Vagina (tissue), 2 donors: ENCODE measurements at places on chromosomes 2 and 18. TPM values are rescaled to one million over a fixed set of nuclear protein-coding genes. Genes with fewer than 3 reads are reported as not detected.

The DOCK10 gene
- 9.8 TPM for total RNA-seq

The PRSS56 gene
- not detected for total RNA-seq

The TTC31 gene
- 11.8 TPM for total RNA-seq

The FAM237A gene
- total RNA-seq = not detected

The TSPYL6 gene
- total RNA-seq = not detected

The LBX2 gene
- not detected for total RNA-seq

The RAB12 gene
- 35.8 TPM for total RNA-seq

The CYP27C1 gene
- total RNA-seq = 3.2 TPM

The KCNS3 gene
- total RNA-seq = 20.1 TPM

The HOXD11 gene
- 19.4 TPM for total RNA-seq

The CCDC74B gene
- 10.3 TPM for total RNA-seq

The ITPRIPL1 gene
- 1.5 TPM for total RNA-seq

- DNase-seq = no peak
These were observed 106.8 kb downstream of the C1D start for GRCh38 chr2:67955748-67956603.

- DNase-seq = no peak
These were observed 1521.3 kb upstream of the ACVR2A start for GRCh38 chr2:146323564-146323963.

DNA sequence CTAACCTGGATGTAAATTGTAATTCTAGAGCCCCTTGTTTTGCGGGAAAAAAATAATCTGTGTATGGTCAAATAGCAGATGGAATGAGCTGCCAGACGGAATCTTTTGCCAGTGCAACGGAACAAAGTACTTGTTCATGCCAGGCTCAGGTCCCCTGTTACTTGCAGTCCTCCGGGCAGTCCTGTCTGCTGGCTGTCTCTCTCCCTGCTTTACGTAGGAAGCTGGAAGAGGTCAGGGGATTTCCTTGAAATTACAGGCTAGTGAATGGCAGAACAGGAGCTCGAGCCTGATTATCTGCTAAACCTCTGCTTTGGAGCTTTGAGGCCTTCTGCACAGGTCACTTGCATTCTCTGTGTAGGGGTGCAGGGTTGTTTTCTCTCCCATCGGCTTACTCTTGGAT is 54.8 kb downstream of the LRRFIP1 start:
- DNase-seq = no peak

GRCh38 chr2:12177455-12178288 is 431.2 kb downstream of the LPIN1 start:
- DNase-seq = no peak

- DNase-seq = no peak
These were observed 103.2 kb downstream of the SLC8A1 start for GRCh38 chr2:40348665-40349064.

- no peak for DNase-seq
These were observed 92.5 kb upstream of the CRACDL start for GRCh38 chr2:99028558-99028957.

DNA sequence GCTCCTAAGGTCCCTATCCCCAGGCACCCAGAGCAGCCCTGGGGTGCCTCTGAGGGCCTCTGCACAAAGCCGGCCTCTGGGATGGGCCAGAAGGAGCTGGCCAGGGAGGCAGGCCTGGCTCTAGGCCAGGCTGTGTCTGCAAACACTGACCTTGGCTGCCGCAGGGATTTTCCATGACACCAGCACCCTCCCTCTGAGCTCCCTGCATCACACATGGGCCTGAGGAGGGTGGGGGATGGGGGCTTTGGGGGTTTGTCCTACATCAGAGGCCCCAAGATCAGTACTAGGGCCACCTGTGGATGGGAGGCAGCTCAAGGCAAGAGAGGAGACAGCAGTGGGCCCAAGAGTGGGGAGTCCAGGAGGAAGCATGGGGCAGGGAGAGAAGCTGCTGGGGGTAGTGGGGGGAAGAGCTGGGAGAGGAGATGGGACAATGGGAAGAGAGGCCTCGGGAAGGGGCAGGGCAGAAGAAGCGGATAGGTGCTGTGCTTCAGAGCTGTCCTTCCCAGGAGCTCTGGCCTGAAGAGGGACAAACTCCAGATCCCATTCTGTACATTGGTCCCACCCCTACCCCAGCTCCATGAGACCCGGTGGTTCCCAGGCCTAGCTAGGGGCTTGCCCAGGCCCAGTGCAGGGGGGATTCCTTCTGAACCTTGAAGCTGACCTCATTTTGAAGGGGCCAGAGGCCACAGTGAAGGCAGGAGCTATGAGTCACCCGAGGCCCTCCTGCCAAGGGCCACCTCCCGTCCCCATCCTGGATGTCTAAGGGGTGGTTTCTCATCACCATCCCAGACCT is 28.0 kb downstream of the KCNK3 start:
- DNase-seq = no peak

DNA sequence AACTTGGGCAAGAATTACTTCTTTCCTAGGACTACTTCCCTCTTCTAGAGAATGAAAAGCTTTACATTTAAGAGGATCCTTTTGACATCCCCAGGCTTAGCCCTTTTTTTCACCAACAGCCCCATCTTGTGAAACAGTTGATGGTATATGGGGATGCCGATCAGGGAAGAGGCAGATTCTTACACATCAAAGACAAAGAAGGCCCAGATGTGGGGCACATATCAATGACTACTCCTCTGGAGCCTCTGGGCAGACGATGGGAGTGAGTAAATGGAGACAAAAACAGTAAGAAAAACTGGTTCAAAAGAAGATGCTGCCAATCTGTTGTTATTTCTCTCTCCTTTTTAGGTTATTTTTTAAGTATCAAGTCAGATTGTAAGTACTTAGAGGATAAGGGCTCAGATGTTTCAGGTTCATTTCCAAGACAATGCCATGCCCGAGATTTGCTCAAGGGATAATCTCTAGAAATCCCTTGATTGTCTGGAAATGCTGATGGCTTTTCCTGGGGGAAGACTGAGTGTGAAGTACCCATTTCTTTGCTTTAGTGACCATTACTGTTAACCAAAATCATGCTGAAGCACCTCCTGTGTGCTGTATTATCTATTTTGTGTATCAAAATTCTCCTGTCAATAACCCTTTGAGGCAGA is 117.5 kb downstream of the EPHA4 start:
- DNase-seq = no peak

GRCh38 chr2:168480356-168480755 is 24.3 kb downstream of the CERS6 start:
- no peak for DNase-seq

DNA sequence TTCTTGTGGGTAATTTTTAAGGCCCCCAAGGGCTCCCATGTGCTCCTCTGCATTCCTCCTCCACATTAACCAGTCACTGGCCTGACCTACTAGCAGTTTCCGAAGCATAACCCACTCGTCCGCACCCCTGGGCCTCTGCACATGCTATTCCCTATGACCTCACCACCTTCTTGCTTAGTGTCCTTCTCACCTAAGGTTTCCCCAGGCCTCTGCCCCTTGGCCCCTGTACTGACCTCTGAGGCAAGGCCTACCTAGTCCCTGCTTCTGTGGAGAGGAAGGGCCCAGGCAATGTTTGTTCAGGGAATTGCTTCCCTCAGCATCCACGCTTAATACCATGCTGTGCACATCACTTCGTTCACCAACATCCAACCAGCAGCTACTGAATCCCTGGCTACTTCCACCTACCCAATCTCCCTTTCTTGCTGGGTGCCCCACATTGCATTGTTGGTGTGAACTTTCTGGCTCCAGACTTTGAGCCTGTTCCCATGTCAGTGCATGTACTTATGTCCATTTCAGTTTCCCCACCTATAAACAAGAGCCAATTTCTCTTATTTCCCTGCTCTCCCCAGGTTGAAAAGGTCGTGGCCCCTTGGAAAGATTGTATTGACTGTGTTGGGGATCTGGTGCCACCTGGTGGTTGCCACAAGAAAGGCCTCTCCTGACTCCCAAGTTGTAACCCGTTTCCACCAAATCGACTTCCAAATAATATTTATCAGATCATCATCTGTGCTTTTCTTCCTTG is 19.2 kb upstream of the TMEM177 start:
- DNase-seq = no peak

- no peak for DNase-seq
These were observed 36.0 kb downstream of the DNMT3A start for GRCh38 chr2:25305775-25306174.

GRCh38 chr2:55107436-55107835 is 57.2 kb upstream of the RTN4 start:
- DNase-seq = peak; percentile 29

DNA sequence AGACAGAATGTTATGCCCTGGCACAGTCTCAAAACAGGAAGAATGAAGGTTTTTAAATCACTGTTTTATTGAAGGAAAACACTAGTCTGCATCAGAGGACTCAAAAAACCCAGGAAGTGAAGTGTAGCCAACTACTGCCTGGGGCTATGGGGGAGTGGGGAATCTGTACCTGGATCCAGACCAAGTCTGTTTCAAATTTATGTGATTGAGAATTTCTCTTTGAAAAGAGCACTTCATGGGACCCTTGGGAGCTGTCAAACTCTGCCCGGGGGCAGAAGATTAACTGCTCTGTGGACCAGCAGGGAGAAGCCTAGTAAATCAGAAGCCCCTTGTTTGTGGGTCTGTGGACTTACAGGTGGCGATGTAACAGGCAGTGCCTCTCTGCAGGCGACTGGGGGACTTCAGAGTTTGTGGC is 45.3 kb upstream of the TANC1 start:
- no peak for DNase-seq

- no peak for DNase-seq
These were observed 22.5 kb downstream of the MAP3K2 start for GRCh38 chr2:127365211-127365643.

GRCh38 chr2:75253526-75253925 is 54.2 kb upstream of the TACR1 start:
- DNase-seq = no peak

GRCh38 chr2:47178341-47178740 is 23.2 kb upstream of the STPG4 start:
- DNase-seq = no peak

DNA sequence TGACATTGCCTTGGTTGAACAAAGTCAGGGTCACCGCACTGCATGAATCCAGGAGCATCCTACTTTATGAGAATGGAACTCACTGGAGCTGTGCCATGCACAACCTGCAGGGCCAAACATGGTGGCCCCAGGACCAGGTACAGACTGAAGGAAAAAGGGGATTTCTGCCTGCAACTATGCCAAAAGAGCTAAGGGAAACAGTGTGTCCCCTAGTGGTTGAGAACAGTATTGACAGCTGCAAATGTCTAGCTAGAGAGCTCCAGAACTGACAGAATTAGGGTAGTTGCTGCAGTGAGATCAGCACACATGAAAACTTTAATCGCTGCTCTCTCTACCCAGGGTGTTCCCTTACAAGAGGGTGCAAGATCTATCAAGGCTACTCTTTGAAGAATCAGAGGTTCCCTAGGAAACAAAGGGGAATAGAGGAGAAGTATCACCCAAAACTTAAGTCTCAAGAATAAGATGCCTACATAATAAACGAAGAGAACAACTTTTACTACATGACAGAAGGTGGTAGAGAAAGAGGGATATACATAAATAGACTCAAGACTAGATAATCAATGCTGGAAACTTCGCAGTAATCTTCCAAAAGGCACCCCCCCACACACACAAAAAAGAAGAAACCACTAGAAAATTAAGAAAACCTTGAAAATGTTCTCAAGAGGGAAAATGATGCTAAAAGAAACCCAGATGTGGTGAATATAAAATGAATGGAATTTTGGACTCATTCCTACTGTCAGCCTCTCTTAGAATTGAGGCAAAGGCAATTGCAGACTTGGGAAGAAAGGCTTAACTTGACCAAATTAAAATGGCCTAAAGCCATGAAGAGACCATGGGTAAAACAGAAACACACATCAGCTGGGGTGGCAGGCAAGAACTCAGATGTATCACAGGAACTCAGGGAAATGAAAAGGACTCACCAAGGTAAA is 43.6 kb upstream of the IHH start:
- DNase-seq = no peak

DNA sequence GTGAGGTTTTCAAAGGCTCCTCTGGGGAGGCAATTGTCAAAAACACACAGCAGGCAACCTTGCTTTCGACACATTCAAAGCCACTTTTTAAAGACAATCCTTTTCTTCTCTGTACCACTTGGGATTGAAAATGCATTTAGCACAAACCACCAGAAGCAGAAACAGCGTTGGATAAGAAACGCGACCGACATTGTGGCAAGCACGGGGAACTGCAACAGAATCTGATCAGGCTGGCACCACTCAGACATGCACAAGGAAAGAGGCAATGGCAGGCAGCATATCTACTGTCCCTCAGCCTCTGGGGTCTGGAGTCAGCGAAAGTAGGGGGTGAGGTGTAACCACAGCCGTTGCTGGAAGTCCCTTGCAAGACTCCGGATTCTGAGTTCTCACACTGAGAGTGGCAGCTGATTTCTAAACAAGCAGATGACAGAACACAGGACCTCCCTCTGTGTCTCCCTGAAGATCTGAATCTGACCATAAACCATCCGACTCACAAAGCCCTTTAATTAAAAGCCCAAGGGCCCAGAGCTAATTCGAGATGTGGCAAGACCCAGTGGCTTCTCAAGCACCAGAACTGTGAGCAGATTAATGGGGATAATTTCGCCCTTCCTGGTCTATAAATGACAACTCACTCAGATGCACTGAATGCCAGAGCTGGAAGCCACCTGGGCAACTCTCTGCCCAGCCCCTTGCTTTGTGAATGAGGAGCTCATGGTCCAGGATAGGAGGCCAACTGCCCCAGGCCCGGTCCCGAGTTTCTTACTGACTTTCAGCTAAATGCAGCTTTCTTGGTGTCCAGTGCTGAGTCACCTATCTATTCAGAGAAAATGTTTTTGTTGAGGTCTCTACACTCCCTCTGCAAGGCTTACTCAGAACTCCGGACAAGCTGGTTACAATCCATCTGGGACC is 29.6 kb downstream of the CYRIA start:
- DNase-seq = no peak

DNA sequence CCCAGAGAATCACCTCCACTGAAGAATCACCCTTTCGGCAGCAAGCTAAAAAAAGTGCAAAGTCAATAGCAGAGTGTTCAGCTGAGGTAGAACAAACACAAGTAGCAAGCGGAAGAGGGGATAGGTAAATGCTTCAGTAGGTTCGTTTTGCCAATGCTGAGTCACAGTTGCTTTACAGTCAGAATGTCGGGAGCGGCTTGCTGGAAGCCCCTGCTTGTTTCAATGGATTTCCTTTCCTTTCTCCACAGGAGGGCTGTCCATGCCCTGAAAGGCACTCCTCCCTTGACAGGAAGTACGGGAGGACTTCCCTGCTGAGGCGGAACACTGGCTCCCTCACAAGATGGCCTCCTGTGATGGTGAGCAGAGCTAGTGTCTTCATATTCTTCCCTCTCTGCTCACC is 146.2 kb upstream of the LYPD1 start:
- DNase-seq = no peak
